ENCODE measurements at places on chromosomes 6 and 20. TPM values are rescaled to one million over a fixed set of nuclear protein-coding genes. Genes with fewer than 3 reads are reported as not detected.

The UBE2C gene
- 71.3 TPM for total RNA-seq

The RSPO3 gene
- 0.66 TPM for total RNA-seq

The DDO gene
- 0.66 TPM for total RNA-seq

The CYP24A1 gene
- 0.29 TPM for total RNA-seq

The SLC22A1 gene
- total RNA-seq: 0.44 TPM

The DHX16 gene
- total RNA-seq: 36.5 TPM

The TASP1 gene
- 7.2 TPM for total RNA-seq

The HSPA1L gene
- total RNA-seq: 0.88 TPM

The CLDN20 gene
- not detected for total RNA-seq

The ZSCAN23 gene
- total RNA-seq: 0.88 TPM

The CALHM4 gene
- total RNA-seq: not detected

The TAP1 gene
- 60.0 TPM for total RNA-seq

The GPLD1 gene
- 0.14 TPM for total RNA-seq

The RIMS4 gene
- not detected for total RNA-seq

The C20orf202 gene
- not detected for total RNA-seq

The DEFB124 gene
- not detected for total RNA-seq

All from placental pericyte (primary cell).